NCI-H187 treated with DMSO at 0.1 percent for 48 hours (cell line): ENCODE measurements at places on chromosomes 1 and 21.

DNA sequence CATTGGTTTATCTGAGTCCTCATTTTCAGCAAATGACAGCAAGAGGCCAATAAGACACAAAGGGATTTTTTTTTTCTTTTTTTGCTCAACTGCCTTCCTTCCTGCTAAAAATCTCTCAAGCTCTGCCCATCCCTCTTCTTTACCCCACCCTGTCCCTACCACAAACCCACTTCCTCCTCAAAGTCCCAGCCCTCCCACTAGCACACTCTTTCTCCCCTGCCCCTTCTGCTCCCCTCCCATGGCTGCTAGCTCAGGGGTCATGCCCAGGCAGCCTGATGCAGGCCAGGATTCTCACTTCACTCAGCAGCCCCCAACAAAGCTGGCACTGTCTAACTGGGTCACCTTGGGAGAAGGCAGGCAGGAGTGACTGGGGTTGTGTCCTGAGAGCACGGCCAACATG lies 28.8 kb upstream of the PPP2R5A start:
- no peak for DNase-seq

DNA sequence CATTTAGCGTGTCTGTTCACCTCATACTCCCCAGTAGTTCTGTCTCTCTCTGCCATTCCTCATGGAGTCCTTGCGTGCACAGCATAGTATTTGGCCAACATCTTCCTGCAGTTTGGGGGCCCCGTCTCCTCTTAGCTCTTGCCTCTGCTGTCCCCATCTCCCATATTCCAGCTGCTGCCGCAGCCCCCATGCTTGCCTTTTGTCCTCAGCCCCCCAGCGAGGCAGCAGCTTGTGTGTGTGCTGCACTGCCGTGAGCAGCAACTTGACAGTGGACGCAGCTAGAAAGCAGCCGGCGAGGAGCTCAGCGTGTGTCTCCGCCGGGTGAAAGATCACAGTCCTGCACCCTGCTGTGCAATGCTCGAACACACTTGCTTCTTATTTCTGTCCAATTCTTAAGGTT lies 164.2 kb upstream of the COL6A1 start:
- DNase-seq = no peak

DNA sequence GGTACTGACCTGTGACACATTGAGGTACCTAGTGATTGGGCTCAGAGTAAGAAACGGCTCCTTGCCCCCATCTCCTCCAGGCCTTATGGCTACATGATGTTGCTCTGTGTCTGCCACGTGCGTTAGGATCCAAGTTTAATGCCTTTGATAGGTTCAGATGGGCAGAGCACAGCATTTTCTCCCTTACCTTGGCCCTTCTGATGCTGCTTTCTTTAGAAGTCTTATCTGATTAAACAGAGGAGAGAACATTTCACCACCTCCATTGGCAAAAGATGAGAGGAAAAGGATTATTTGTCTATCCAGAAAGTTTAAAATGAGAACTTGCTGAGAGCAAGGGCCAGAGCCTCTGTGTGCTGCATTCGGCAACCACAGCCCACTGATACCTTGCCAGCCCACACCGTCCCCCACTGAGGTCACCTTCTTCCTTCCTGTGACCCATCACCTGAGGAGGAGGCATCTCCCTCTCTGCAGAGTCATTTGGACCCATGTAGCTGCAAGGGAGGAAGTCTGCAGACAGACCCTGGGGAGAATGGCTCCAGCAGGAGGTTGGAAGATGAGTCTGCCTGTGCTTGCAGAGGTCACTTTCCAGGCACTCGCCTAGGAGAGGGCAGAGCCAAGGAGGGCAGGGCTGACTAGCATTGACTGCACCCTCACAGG lies 16.7 kb downstream of the SHISA4 start:
- DNase-seq = no peak

DNA sequence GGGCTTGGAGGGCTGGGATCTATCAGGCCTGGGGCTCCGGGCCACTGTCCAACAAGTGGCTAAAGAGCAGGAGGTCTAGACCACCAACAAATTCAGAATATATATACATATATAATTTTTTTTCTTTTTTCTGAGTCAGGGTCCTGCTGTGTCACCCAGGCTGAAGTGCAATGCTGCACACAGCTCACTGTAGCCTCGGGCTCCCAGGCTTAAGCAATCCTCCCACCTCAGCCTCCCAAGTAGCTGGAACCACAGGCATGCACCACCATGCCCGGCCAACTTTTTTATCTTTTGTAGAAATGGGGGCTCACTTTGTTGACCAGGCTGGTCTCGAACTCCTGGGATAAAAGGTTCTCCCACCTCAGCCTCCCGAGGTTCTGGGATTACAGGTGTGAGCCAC lies 6.8 kb upstream of the LAPTM5 start:
- no peak for DNase-seq

DNA sequence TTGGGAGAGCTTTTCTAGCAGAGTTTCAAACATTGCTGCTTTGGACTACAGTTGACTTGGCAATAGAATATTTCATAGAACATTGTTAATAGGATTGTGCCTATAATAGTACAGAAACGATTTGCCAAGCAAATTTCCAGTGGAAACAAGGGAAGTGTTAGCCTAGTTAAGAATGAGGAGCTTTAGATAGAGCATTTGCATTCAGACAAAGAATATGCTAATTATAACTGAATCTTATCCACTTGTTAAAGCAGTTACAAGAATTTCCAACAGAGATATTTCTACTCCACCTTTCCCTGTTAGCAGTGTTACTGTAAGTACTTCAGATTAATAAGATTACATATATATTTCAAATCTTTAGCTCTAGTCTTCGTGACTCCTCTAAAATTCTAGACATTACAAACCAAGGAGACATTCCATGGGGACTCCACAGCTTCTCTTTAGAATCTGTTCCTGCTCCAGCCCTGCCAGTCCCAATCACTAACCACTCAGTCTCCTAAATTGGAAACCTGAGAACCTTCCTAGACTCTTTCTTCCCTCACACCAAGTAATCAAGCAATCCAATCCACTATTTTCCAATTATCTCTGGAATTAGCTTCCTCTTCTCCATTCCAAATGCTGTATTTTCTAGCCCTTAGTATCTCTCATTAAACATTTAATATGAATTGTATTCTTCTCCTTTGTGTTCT lies 141.8 kb upstream of the PBX1 start:
- DNase-seq = no peak

DNA sequence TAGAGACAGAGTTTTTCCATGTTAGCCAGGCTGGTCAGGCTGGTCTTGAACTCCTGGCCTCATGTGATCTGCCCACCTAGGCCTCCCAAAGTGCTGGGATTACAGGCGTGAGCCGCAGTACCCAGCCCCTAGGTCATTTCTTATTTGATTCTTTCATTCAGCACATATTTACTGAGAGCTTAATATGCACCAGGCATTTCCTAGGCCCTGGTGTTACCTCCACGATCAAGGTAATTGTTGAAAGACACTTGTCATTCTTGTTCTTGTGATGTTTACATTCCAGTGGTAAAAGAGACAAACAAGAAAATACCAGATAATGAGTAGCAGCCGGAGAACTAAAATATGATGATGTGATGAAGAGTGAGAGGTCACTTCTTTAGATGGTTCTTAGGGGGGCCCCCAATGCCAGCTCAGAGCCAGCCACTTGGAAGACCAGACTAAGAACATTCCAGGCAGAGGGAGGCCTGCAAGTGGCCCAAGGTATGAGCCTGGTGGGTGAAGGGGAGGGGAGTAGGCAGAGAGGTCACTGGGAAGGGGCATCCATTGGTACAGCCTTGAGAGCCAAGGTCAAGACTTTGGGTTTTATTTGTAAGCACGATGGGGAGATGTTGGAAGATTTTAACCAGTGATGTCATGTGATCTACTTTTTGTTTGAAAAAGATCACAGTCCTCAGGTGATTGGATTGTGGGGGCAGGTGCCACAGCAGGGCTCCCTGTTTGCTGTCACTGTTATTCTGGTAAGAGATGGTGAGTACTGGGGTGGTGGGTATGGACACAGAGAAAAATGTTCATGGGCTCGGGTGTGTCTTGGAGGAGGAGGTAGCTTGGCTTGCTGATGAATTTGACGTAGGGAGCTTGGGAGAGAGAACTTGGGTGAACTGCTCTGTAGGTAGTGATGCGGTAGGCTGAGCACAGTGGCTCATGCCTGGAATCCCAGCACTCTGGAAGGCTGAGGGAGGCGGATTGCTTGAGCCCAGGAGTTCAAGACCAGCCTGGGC lies 18.7 kb downstream of the UBE2Q1 start:
- DNase-seq = no peak

DNA sequence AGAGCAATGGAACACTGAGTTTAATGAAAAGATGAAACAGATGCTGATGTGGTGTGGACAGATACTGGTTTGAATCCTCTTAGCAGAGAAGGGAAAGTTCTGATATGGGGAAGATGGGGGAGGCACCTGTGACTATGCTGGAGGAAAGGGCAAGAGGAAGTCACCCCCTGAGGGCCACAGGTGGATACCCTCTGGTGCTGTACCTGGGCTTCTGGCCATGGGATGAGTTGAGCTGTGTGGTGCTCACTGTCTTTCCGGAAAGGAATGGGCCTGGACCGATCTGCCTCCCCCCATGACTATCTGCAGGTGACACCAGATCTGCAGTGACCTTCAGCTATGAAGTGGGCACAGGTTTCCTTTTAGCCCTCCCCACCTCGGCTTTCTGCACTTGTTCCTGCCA lies 52.4 kb downstream of the IER5 start:
- no peak for DNase-seq

- DNase-seq = no peak
Observed at GRCh38 chr1:21524686-21525339, 15.6 kb downstream of the ALPL start.

DNA sequence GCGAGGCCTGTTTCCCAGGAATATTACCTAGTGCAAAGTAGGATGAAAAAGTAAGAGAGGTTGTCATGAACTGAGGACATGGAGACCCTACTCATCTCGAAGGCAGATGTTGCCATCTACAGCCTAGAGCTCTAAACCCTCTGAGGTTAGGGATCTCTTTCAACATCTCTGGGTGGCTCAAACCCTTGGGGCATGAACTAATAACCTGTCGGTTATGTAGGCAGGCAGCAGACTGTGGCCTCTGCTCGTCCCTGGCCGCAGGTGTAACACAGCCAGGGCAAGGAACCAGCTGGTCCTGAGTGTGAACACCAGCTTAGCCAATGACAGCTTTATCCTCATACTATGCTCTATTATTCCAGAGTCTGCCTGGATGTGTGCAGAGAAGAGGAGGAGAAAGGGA lies 13.2 kb downstream of the CAPZB start:
- DNase-seq = no peak

- no peak for DNase-seq
Observed at GRCh38 chr1:54460351-54460750, 54.2 kb upstream of the SSBP3 start.

DNA sequence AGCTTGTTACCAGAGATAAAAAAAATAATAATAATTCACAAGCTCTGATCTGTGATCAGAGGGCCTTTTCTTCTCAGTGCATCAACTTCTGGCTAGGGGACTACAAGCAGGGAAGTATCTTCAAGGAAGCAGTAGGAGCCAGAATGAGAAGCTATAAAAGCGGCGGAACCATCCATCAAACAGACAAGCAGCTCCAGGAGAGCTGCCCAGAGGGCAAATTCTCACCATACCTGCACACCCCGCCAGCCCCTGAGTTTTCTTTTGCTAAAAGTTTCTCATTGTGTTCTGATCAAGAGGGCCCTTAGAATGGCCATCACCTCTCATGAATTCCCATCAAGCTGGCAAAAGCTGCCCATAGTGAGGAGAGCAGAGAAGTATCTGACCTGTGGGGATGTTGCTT lies 99.4 kb downstream of the SMYD2 start:
- no peak for DNase-seq

DNA sequence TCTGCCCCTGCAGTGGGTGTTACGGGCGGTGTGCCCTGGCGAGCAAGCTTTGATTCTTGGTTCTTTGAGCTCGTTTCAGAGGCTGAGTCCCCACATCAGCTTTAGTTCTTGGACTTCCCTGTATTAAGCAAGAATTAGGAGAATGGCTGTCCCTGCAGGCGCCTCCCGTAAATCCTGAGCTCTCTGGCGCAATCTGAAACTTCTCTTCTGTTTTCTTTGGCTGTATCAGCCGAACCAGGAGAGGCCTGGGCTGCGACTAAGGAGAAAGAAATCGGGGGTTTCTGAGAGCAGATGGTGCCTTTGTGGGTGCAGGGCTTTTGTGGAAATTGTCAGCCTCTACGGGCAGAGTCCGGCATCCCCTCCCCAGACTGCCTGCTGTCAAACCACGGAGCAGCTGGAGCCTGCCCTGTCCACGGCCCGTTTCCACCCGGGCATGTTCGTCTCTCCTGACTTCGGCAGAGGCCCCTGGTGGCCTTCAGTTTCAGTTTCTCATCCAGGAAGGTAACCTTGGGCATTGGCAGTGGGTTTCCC lies 17.9 kb downstream of the CSTB start:
- no peak for DNase-seq
